ENCODE measurements at places on chromosomes 6 and 20. TPM values are rescaled to one million over a fixed set of nuclear protein-coding genes. Genes with fewer than 3 reads are reported as not detected.

Gene ADAT2
- 12.0 TPM for total RNA-seq

Gene PRRC2A
- total RNA-seq, result 509 TPM

- H3K36me3 ChIP-seq, result no peaks in the 10 kb centered on the region
- H3K4me3 ChIP-seq, result no peak overlapping the region
- no peak for DNase-seq
- H3K27me3 ChIP-seq, result no peaks in the 10 kb centered on the region
- H3K27ac ChIP-seq, result no peak overlapping the region
Measured at GRCh38 chr6:148912252-148912651, 165.4 kb downstream of the UST start.

DNA sequence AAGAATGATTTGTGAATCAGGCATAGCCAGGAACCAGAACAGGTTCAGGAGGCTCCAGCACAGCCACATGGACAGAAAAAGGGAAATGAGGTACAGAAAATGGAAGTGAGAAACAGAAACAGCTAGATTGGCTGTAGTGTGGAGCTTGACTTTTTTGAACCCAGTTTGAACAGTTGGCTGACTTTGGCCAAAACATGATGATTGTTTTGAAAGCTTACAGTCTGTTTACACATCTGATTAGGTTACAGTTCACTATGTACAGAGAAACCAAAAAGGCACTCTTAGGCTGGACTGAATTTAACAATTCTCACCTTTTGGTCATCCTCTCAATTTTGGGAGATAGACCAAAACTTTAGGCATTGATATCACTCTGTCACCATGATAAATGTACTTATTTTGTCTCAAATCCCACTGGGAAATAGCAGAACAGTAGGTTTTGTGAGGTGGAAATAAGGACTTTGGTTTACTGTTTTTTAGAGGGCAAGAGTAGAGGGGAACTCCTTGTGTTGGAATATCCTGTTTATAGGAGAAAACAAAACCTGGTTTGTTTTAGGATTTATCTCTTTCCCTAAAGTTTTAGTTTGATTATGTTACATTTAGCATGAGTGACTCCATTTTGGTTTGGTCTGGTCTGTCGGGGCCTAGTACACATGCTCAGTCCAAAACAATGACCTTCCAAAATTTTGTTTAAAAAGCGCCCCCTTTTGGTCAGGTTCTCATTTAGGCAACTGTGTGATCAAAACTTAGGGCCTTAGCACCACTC lies 123.1 kb downstream of the OLIG3 start:
- no peak overlapping the region for H3K4me3 ChIP-seq
- no peak for DNase-seq
- no peaks in the 10 kb centered on the region for H3K36me3 ChIP-seq
- H3K27me3 ChIP-seq, result no peaks in the 10 kb centered on the region

DNA sequence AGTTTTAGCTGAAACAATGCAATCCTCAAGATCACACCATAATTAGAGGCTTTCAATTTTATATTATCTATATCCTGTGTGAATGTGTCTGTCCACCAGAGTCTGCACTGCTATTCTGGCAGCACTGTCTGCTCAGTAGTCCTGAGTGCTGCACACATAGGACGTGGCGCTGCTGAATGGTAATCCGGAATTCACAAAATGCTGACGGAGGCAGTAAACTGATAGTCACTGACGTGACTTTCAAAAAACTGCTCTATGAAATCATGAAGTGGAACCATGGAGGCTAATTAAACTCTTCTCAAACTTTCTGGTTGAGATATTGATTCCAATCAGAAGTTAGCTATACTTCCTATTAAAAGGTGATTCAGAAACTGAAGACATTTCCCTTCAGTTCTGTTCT lies 190.8 kb upstream of the NOX3 start:
- no peaks in the 10 kb centered on the region for H3K36me3 ChIP-seq
- H3K4me1 ChIP-seq, result peaks cover 22% of the 10 kb centered on the region
- DNase-seq, result no peak

Gene MLN
- total RNA-seq, result not detected

Gene PET117
- 6.0 TPM for total RNA-seq

All from Calu3 (cell line).